ENCODE measurements at places on chromosomes 4 and X.

GRCh38 chr4:7850489-7850888, 89.2 kb downstream of the AFAP1 start:
- no peak for DNase-seq

DNA sequence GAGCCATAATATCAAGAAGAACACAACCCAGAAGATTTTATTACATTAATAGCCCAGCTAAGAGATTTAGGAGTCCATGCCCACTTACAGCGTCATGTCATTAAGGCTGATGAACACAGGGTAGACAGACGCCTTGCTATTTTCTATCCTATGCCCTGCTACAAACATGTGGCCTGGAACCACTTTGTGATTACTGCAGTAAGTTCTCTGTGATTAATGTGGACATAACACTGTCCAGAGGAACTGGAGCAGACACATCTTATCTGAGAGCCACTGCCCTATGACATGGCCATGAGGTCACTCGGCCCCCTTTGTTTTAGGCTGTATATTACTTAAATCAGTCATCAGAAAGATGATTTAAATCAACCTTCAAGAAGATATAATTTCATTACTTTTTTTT, 211.7 kb downstream of the MAML3 start:
- DNase-seq, result no peak

GRCh38 chr4:136012220-136012619, 1520.1 kb downstream of the PCDH18 start:
- no peak for DNase-seq

GRCh38 chr4:28228561-28229491, 1368.2 kb downstream of the STIM2 start:
- DNase-seq, result peak; percentile 50

GRCh38 chrX:9832811-9833210, 46.6 kb downstream of the SHROOM2 start:
- no peak for DNase-seq

DNA sequence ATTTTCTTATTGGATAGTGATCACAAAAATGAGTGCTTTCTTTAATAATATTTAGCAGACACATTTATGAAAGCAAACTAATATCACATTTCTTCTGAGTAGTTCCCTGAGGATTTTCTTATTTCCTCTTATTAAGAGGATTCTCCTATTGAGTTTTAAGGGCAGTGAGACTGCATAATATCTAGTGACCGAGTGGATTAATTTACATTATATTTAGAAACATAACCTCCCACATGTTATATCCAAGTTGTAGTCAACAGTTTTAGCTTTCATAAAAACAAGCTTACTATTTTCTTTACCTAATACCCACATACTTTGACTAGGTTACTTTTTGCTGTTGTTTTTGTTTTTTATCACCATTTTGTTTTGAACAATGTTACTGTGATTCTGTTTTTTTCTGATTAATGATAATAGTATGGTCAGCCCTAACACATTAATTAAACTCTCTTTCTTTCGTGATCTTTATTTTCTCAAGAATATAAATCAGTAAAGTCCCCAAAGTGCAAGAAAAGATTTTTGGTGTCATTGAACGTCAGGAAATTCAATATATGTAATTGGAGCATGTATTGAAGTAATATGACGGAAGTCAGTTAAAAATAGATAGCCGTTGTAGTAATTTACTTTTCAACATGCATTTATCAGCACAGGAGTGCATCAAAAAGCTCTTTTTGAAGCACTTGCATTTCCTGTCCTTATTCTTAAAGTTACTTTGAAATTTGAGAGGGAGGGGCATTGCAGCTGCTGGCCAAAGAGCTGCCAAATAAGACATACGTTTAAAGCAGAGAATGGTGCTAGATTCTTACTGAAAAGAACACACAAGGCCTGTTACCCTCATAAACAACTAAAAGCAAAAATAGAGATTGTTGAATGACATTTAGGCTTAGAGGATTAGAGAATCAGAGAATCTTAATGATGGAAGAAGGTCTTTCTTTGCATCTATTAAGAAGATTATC, 25.2 kb downstream of the DDIT4L start:
- DNase-seq, result no peak

GRCh38 chr4:6052679-6053078, 34.4 kb upstream of the C4orf50 start:
- no peak for DNase-seq

DNA sequence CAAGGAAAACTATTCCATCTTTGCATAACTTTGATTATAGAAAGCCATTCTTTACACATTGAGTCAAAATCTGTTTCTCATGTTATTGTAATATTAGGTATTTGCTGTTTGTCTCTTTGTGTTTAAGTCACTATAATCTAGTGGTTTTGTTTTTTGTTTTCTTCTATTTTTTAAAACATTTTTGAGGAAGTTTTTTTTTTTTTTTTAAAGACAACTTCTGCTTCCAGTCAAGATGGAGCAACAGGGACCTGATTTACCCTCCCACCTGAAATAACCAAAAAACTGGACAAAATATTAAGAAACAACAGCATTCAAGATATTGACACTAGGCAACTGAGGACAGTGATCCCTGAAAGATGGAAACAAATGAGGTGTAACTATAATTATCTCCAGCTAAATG, 18.4 kb upstream of the NSUN7 start:
- DNase-seq, result no peak

DNA sequence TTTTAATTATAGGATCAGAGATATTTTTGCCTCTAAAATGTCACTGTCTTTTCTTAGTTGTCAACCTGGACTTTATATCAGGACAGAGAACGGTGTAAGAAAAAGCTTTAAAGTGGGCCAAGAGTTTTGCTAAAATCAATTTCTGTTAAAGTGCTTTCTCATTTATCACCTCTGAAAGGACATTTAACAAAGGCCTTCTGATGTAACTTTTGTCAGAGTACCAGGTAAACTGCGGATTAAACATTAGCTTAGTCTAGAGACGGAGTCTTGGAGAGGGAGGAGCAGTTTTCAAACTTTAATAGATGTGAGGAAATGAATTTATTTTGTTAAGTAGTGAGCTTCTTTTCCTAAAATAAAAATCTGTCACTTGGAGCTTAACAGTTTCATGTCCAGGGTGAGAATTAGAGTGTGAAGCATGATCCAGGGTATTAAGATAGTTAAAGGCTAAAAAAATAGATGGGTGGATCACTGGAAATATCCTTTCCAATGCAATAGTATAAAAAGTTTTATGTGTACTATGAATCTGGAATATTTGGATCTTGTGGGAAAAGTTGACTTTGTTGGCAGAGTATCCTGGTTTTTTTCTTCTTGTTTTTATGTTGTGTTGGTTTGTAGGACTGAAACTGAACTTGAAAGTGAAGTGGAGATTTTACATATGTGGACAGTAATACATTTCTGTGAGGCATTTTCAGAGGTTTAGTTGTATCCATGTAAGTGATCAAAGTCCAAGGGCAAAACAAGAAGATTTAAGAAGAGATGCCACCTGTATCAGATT, 33.6 kb upstream of the BMPR1B start:
- no peak for DNase-seq

- no peak for DNase-seq
Observed at GRCh38 chrX:115311601-115312001, 22.1 kb downstream of the LUZP4 start.

- peak; percentile 1 for DNase-seq
Observed at GRCh38 chr4:9703391-9703790, 78.0 kb upstream of the DRD5 start.

DNA sequence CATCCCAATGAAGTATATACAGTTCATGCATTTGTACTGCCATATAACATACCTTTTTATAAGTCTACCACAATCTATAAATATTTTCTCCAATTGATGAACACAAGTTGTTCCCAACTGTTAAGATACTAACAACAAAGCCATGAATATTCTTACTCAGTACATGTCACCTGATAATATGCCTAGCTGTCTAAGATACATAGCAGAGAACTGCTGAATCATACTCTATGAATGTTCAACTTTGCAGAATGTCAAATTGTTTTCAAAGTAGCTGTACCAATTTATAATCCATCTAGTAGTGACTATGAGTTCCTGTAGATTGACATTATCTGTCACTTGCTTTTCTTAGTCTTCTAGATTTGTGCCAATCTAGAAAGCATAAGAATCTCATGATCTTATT, 84.9 kb downstream of the RAB28 start:
- DNase-seq, result peak; percentile 21

Data from ELR (cell line).